ENCODE measurements at places on chromosomes 2 and 18.

- DNase-seq = no peak
Measured at GRCh38 chr2:14313341-14313740, 319.2 kb upstream of the LRATD1 start.

DNA sequence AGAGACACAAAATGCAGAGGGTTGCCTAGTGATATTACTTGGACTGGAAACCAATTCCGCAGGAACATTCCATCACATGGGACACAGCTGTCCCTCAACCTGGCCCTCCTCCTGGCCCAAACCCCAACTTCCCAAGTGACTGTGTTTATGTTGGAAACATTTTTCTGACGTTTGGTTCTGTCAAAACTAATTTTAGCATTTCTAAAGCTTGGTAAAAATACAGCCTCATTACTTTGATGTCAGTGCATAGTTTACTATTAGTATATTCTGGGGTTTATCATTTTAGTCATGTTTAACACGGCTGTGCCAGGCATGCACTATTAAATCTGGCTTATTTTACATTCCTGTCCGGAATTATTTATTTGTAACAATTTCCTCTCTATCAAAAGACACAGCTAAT is 69.9 kb downstream of the GLI2 start:
- DNase-seq = no peak

DNA sequence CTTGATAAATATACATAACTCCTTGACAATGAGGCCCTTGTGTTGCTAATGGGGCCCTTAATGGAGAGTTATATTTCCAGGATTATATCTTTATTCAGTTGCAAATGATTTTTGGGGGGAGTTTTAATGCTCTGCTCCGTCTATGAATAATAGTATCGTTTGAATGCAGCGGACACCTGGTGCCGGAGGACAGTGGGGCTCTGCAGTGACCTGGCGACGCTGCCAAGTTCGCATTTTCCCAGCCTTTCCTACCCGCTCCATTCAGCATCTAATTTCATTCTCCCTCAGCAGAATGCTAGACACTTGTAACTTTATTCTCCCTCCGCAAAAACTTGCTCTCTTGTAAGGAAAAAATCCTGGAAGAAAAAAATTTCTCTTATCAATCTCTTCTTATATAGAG is 257.6 kb upstream of the SALL3 start:
- DNase-seq = no peak

GRCh38 chr18:78980777-78981380 is 1.3 kb downstream of the SALL3 start:
- DNase-seq = no peak

- DNase-seq = no peak
Measured at GRCh38 chr2:149994057-149994728, 406.6 kb upstream of the MMADHC start.

DNA sequence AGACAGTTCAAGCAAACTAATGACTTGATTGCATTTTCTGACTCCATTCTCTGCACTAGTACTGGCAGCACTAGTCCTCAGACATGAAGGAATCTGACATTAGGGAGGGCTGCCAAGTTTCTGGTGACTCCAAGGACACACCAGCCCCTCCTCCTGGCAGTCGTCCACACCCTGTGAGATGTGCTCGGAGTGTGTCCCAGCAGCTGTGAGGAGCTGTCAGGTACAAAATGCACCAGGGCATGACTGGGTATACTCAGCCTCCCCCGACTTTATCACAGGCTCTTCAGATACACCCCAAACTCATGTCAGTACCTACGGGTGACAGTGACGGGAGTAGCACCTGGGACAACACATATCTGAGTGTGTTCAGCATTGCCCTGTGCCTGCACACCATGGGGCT is 43.1 kb downstream of the EDAR start:
- DNase-seq = no peak

- DNase-seq = no peak
Measured at GRCh38 chr2:44652701-44653100, 288.8 kb upstream of the SIX3 start.

DNA sequence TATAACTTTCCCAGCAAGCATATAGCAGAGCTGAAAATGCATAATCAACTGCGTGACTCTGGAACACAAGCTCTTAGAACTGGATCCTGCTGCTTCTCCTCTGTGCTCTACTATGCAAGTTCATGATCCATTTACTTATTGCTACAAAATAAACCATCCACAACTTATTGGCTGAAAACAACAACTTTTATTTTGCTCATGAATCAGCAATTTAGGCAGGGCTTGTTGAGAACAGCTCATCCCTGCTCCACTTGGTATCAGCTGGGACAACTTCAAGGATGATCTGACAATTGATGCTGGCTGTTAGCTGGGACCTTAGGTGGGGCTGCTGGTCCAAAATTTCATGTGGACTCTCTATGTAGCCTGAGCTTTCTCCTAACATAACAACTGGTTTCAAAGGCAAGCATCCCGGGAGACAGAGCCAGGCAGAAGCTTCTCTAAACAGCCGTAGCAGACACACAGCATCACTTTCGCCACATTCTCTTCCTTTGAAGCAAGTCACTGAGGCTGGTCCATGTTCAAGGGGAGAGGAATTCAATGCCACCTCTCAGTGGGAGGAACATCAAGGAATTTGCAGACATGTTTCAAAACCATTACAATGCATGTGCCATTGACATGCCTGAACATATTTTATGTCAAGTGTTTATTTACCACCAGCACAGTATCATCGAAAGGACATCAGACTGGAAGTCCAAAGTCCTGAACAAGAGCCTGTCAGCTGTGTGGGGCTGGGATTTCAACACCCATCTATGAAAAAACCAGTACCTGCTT is 153.1 kb upstream of the PKDCC start:
- DNase-seq = no peak

GRCh38 chr18:50706651-50707050 is 113.2 kb downstream of the MRO start:
- no peak for DNase-seq

- no peak for DNase-seq
Measured at GRCh38 chr18:71105078-71105819, 816.4 kb downstream of the SOCS6 start.

- no peak for DNase-seq
Measured at GRCh38 chr2:219533930-219534661, 9.5 kb downstream of the CHPF start.

DNA sequence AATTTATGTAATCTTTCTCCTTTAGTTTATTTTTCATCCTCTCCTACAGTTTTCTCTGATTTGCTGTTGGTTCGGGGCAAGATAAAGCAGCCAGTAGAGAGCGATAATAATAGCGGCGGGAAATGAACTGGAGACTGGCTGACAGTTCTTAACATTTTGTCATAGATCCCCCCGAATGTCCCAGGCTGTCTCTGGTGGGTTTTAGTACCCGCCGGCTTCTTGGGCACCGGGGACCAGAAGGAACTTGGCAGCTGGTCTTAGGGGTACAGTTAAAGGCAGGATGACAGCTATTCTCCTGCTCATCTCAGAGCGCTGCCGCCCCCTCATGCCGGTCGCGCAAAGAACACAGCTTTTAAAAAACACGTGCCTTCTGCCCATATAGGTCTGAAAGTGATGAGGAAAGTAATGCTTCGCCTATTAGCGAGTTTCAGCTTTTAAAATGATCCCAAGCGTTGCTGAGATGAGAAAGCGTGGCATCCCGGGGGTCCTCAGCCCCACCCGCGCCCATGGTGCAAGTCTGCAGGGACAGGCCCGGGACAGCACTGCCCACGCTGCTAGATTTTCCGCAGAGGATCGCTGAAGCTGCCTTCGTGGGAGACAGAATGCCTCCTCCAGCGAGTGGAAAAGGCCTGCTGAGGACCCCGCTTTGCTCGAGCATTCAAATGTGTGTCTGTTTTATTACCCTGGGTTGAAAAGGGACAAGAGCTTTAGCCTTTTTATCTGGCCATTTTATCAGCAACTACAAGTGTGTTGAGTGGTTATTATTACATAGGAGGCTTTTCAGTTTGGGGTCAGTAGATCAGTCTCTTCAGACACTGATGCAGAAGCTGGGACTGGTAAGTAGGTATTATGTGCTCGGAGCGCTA is 3.8 kb downstream of the ONECUT2 start:
- DNase-seq = no peak

DNA sequence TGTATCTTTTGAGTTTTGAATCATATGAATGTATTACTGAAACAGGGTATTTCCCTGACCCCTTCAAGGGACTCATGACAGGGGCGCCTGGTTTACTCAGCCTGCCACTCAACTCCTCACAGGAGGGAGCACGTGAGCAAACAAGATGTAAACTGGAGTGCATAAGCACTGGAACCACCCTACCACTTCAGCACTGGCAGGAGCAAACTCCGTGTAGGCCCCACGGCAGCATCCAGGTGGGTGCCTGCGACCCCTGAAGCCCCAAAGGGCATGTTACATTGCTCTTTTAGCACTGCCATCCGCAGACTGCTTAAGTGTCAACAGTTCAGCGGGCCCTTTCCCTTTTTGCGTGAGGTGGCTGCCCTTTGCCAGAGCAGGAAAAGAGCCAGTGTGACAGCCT is 8.2 kb upstream of the DAPL1 start:
- no peak for DNase-seq

- no peak for DNase-seq
Measured at GRCh38 chr2:178589335-178589734, 109.1 kb downstream of the PLEKHA3 start.

- DNase-seq = no peak
Measured at GRCh38 chr2:136809998-136810397, 44.7 kb downstream of the THSD7B start.

DNA sequence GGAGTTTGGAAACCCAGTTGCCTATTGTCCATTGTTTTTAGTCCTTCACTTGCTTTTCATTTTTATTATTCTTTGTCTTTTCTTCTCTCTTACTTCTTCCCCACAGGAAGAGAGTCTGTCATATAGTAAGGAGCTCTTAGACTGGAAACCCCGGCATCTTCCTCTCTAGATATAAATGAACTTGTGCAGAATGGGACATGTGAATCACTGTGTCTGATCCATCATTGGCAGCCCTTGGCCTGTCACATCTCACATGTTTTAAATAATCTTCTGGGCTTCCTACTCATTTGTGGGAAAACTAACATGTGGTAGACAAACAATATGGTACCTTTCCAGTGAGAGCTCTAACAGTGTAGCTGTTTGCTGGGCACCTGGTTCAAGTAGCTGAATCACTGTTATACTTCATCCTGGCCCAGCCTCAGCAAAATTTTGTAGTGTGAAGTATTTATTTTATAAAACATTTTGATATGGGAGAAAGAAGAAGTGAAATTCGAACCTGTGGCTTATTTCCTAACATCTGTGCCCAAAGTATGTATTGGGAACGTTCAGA is 112.8 kb downstream of the PHLPP1 start:
- DNase-seq = no peak

GRCh38 chr2:55111570-55112228 is 61.4 kb upstream of the RTN4 start:
- no peak for DNase-seq

GRCh38 chr2:8044046-8044594 is 637.7 kb upstream of the ID2 start:
- no peak for DNase-seq

DNA sequence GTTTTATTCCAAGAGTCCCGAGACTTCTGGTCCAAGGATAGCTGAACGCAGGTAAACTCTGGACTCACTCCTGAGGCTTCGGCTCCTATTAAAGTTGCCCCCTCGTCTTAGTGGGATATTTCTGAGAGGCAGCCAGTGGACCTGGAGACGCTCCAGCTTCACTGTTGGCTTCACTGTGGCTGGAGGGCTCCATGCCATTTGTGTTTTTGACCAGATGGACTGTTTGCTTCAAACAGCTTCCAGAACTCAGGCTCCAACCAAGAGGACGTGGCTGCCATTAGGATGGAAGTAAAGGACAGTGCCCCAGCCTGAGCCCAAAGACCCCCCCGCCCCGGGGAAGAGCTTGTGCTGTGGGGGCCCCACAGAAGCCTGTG is 94.4 kb upstream of the LDAH start:
- no peak for DNase-seq

DNA sequence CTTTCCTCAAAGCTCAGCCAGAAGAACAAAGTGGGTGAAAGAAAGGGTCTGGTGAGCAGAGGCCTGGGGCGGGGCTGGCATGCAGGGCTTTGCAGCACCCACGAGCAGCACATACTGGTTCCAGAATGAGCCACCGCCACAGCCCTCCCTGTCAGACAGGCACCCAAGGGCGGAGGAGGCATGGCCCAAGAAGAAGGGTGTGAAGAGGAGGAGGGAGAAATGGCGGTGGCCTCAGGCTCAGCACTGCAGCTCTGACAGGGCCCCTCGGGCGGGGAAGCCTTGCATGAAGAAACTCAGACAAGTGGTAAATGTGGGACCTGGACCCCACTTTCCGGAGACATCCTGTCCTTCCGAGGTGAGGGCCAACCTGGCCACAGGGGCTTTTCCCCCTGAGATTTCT is 15.7 kb downstream of the FAM228A start:
- DNase-seq = no peak

Data from activated T-helper 9 cell treated with anti-CD3 and anti-CD28 coated beads, Interleukin-2, amount 50 U/mL, for 16 hours (primary cell).